NCI-H187 (cell line): ENCODE measurements at places on chromosomes 6 and 20.

GRCh38 chr6:14142063-14142450, 24.5 kb downstream of the CD83 start:
- DNase-seq, result no peak

GRCh38 chr6:123745895-123746294, 57.8 kb upstream of the NKAIN2 start:
- no peak for DNase-seq

DNA sequence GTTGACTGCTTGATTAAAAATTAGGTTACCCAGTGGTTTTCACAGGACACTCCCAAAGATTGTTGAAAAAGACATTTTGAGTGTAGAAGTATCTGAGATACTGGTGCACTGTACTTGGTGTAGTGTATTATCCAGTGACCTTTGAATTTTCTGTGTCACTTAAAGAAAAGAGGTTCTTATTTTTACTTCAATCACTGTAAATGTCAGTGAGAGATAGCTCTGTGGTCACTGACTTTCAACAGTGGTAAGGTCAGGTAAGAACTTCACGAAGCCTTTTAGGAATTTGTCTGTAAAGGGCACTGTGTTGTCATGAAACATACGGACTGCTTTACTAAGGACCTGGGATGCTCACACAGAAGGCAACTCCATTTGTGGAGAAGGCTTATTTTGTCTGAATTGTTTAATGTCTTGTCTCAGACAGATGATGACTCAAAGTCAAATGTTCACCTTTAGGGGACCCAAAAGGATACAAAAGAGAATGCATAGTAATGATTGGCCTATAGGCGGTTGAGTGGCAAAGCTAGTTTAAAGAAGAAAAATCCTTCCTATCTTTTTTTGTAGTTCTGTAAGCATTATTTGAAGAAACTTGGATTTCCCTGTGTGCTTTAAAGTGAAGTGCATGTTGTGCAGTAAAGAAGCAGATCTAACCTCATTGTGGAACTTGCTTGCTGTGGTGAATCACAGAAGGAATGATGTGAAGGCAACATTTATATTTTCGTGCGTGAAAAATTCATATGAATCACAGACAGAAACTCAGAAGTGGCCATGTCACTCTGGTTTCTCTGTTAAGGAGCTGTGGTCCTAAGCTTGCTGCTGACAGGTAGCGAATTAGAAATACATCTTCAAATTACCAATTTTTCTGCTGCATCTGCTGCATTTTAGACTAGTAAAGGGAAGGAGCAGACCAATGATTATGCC, 47.3 kb downstream of the ZFAND3 start:
- no peak for DNase-seq

DNA sequence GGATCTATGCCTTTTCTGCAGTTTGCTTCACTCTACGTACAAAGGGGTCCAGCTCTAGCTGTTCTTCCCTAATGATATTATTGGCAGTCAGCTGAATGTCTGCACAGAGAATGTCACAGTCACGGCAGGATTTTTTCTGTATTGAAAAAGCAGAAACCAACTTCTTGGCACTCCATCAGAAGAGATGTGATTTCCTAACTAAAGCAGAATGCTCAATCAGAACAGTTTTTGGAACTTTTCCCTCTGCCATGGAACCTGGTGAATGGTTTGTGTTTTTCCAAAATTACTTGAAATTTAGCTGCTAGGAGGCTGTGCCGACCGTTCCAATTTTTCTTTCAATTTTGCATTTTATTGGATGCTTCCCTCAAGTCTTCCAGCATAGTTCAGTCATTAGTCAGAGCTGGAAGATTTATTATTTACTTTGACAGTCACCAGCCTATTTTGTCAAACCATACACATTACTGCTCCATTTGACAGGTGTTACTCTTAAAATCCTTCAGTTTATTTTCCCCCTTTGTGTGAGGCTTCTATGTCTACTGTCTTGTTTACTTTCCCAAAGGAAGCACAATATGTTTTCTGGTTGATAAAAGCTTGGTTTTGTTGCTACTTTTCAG, 259.6 kb upstream of the EPHA7 start:
- no peak for DNase-seq

DNA sequence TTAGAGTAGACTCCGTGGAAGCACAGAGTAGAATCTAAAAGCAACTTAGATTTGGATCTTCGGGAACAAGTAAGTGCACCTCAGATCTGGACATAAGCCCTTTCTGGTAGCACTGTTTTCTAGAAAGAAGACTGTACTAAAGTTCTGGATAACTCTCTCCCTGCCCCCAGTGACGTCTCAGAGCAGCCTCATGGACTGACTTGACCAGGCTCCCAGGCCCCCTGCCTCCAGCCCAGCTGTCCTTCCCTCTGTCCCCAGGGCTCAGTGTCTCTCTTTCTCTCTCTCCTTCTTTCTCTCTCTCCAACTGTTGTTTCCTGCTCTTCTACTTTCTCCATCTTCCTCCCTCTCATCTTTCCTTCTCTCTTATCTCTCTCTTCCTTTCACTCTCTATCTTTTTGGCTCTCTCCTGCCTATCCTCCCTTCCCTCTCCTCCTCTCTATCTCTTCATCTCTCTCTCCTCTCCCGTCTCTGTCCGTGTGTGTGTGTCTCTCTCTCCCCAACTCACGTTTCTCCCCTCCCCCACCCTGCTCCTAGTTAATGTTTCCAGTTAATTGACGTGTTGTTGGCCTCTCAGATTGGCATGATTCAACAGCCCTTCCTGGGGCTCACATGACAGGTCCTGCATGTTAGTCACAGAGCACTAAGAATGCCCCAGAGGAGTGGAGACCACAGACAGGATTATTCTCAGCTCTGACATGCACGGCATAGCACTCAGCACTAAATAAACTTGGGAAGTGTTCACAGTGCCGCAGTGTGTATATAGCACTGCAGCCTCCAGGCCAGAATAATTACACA, 180.4 kb upstream of the FOXQ1 start:
- DNase-seq, result no peak

- no peak for DNase-seq
These were observed 715.2 kb upstream of the MANEA start for GRCh38 chr6:94862112-94862511.

DNA sequence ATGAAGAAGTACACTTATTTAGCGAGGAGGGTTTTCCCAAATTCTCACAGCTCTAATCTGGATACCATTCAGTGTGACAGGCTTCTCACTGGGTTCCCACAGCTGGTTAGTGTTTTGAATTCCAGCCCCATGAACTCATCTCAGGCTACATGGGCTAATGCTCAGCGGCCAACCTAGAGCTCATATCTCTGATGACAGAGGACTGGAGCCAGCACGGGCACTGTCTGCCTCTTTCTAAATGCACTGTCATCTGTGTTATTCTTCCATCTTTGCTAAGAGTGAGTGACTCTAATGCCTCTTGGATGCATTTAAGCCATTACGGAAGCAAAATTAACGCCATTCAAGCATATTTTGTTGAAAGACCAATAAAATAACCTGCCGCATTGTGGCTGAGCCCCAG, 308.9 kb upstream of the JAG1 start:
- no peak for DNase-seq

DNA sequence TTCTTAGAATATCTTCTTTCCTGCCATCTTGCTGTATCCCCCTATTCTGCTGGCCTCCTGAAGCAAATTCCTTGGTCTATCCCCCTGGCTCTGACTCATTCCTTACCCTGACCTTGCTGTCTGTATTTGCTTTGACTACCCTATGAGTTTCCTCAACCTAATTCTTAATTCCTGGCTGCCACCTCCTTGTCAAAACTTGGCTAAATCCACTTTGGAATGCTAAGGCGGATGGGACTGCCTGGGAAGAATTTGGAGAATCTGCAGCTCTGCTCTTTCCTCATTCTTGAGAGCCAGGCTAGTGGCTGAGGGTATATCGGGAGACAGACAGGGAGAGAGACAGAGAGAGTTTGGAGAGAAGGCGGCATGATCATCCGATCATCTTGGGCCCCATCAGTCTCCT, 24.4 kb downstream of the CAP2 start:
- no peak for DNase-seq

DNA sequence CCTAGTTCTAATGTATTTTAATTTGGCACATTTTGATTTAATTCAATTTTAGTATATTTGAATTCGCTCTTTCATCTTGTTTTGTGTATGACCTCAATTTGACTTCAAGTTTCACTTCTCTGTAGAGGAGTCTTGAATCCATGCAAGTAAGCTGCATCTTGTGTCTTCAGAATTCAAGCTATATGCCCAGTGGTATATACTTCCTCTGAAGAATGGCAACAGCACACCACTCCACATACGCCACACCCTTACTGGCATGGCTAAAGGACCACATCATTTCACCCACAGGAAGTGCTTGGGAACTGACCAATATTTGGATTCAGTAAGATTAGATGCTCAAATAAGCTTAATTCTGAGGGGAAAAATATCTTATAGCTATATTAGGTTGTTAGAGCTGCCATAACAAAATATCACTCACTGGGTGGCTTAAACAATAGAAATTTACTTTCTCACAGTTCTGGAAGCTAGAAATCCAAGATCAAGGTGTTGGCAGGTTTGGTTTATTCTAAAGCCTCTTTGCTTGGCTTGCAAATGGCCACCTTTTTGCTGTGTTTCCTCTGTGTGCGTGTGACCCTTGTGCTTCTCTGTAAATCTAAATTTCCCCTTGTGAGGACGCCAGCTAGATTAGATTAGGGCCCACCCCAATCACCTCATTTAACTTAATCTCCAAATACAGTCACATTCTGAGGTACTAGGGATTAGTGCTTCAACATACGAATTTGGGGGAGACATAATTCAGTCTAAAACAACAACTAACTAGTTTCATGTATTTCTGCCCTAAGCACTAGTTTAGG, 2.8 kb upstream of the ASF1A start:
- no peak for DNase-seq

DNA sequence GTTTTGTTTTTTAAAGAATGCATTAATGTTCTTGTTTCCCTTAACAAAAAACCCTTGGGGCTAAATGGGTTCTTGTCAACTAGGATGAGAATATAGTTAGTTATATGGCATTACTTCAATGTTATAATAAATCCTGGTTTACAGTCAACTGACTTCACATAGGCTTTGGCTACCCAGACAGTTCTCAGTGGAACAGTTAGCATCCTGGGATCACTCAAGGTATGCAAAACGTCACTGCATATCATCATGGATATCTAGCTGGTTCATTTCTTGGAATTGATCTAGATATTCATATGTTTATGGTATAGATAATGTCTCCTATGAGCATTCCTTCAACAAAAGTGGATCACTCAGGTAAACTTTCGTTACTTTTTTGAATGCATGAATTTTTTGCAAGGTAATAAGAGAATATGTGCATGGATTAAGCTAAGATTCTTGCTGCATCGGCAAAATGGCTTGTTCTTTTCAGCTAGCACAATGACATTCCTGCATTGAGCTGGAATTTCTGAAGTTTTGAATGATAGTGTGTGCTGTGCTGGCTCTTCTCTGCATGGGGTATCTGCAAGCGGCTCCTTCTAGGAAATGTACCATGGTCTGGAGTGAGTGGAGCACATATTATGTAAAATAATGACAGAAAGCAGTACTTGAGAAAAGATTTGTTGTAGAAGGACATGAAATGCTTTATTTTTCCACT, 138.9 kb downstream of the ADGRG6 start:
- no peak for DNase-seq

DNA sequence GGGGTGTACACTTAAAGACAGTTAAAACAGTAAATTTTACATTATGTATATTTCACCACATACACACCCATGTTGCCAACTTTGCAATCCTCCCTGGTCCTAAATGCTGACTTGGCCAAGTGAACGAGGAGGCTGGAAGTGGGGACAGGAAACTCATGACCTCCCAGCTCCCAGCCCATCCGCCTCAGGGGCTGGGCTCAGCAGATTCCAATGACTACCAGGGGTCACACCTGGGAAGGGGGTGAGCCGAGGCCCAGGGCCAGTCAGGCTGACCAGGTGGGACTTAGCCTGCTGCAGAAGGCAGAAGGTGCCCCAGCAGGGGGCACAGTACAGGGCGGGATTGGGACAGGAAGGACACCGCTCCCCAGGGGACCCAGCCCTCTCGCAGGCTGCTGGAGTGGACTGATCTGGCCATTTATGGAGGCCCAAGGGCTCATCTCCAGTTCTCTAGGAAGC, 2.4 kb downstream of the SIGLEC1 start:
- no peak for DNase-seq

- no peak for DNase-seq
These were observed 39.1 kb downstream of the MDFI start for GRCh38 chr6:41677124-41677921.

DNA sequence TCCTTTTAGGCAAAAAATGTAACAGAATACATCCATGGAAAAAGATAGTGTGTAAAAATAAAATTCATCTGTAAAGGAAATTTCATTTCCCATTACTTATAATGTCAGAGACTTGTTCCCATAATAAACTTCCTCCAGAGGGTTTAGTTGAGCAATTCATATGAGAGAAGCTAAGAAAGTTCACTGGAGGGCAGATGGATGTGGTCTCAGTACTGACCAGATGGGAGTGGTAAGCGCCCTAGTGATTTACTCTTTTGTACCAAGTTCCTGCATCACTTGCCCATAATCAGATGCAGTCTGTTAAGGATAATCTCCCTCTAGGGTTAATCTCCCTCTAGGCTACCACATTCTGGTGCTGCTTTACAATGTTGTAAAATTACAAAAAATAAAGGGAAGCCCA, 61.7 kb downstream of the ESF1 start:
- no peak for DNase-seq

GRCh38 chr6:82381278-82381677, 17.7 kb downstream of the TPBG start:
- no peak for DNase-seq

GRCh38 chr6:112787371-112787770, 440.2 kb downstream of the RFPL4B start:
- DNase-seq, result no peak

- no peak for DNase-seq
These were observed 865 bp upstream of the DAAM2 start for GRCh38 chr6:39791311-39791710.

- no peak for DNase-seq
These were observed 22.4 kb upstream of the TM9SF4 start for GRCh38 chr20:32087070-32087469.

- DNase-seq, result no peak
These were observed 183.8 kb upstream of the TCF21 start for GRCh38 chr6:133705066-133705465.

GRCh38 chr20:9241721-9242427, 173.0 kb downstream of the PLCB4 start:
- no peak for DNase-seq

GRCh38 chr6:63527658-63528514, 44.4 kb upstream of the LOC128125822 start:
- DNase-seq, result no peak
